T follicular helper cell (primary cell): ENCODE measurements at places on chromosomes 7 and 10.

DNA sequence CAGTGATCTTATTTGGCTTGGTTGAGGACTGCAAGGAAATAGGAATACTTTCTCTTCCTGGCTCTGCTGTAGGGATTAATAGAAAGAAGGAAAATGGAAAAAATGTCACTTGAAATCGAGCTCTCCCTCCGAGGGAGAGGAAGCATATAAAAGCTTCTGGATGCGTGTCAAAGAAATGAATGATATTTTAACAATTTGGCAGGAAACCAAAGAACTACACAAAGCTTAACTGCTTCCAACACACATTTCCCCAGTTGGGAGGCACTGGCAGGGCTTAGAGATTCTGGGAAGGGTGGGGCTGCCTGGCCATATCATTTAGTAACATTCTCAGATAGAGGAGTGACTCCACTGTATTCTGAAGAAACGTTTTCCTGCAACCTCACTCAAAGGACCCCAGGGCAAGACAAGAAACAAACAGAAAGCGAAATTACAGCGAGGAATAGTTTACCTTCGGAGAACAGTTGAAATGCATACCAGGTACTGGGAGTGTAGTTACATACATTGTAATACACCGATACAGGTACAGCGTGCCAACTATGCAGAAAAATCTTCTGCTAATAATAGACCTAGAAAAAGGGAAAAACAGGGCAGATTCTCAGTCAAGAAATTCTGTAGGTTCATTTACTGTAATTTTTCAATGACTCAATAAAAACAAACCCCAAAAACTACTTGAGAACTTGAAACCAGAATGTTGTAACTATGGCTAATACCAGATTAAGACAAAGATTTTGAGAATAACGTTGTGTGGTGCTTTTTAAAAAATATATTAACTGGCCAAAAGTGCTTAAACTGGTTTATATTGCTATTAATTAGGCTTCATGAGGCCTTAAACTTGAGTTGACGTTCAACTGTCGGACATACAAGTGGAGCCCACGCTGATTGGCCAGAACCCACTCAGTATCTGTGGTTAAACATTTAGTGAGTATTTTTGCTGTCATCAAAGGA lies 75.7 kb upstream of the ASAH2 start:
- no peak for DNase-seq

GRCh38 chr7:146214842-146215241 lies 98.2 kb downstream of the CNTNAP2 start:
- no peak for DNase-seq

- DNase-seq: no peak
These were observed 335.3 kb downstream of the NRG3 start for GRCh38 chr10:82210331-82210730.

- no peak for DNase-seq
These were observed 116.6 kb downstream of the AOAH start for GRCh38 chr7:36607721-36608095.

DNA sequence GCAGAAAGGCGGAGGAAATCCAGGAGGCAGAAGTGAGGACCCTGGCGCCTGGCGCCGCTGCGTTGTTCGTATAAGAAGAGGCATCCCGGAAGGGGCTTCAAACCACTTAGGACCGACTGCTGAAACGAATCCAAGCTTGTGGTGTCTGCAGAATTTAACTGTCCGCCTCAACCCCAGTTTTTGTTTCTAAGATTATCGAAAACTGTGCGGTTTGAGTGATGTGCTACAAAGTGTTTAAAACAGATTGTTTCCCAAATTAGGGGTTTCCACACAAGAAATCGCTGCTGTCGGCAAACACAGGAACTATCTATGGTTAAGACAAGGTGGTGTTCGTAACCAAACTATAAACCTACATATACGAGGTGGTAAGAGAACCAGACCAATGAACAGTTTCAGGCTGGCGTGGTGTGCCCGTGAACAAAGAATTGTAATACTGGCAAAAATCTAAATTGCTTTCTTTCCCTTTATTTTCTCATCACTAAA lies 835 bp upstream of the DGKI start:
- no peak for DNase-seq

- DNase-seq: no peak
These were observed 20.5 kb upstream of the COL1A2 start for GRCh38 chr7:94374231-94374630.

- no peak for DNase-seq
These were observed 177.6 kb upstream of the SEMA3A start for GRCh38 chr7:84372155-84372621.

GRCh38 chr7:16985621-16986020 lies 103.8 kb upstream of the AGR3 start:
- DNase-seq: no peak

GRCh38 chr10:101615525-101616116 lies 27.5 kb downstream of the DPCD start:
- no peak for DNase-seq

GRCh38 chr10:73859784-73860491 lies 14.4 kb downstream of the CAMK2G start:
- no peak for DNase-seq

- no peak for DNase-seq
These were observed 12.5 kb upstream of the SLC18A3 start for GRCh38 chr10:49597426-49598163.

GRCh38 chr7:24477398-24478136 lies 95.7 kb upstream of the PALS2 start:
- no peak for DNase-seq

GRCh38 chr10:116553378-116553980 lies 7.7 kb downstream of the PNLIP start:
- DNase-seq: no peak

GRCh38 chr7:88205179-88205578 lies 14.7 kb downstream of the SRI start:
- no peak for DNase-seq

GRCh38 chr10:71039551-71039950 lies 151.2 kb upstream of the PCBD1 start:
- DNase-seq: no peak

DNA sequence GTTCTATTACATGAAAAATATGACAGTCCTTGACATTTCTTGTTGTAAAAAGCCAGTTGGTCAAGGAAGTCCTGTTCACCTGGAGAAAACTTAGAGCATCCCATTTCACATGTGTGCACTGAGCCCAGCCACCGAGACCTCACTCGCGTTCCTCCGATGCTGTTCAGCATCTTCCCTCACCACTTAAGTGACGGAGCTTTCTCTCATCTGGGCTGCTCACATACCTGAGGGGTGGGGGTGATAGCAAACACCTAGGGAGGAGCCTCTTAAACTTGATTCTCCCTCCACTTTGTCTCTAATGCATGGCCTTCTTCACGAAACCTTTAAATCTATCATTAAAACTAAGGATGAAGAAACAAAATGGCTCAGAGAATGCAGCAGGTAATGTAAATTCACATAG lies 950.2 kb downstream of the GATA3 start:
- no peak for DNase-seq

DNA sequence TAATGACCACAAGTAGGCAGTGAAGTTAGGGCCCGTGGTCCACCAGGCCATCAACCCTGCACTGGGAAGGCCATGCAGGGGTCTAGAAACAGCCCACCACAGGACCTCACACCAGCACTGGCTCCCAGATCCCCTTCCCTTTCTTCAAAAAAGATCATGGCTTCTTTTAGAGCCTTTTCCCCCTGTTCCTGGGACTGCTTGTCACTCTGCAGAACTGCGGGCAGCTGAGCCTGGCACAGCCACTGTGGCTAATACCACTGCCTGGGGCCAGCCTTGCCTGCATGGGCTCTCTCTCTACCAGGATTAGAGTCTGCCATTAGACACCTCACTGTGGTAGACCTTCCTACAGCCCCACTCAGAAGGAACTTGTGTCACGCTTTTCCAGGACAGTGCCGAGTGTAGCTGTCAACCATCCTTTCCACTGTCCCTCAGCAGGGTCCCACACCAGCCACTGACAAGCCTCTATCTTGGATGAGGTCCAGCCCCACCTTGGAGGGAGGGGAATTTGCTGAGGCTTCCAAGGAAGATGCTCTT lies 19.0 kb upstream of the C10orf90 start:
- DNase-seq: no peak

DNA sequence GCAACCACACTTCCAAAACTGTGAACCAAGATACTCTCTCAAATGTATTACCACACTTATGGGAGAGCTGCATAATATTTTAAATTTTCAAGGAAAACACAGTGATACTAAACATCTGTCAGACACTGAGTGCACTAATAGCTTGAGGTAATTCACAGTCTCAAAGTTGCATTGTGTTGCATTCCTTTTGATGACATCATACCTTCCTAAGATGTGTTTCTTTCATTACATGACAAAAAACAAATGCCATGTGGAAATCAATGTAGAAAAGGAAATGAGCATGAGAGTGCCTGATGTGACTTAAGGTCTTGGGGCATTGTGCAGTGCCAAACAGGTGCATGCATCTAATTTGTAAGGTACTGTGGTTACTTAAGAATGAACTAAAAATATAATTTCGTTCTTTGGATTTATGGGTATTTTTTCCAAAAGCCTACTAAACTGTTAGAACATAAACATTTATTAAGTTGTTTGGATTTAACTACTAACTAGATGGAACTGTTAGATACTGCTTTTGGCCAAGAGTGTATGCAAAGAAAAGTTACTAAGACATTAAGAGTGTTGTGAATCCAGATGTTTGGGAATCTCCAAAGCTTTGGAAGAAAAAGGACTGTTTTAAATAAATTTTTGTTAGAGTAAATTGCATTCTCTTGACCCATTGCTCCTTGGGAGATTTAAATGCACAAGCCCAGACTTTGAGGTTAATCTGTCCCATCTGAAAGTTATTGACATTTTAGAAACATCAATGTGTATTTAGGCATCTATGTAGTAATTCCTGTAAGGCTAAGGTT lies 496.2 kb upstream of the SEMA3D start:
- DNase-seq: no peak
